ENCODE measurements at places on chromosomes 13 and 19.

DNA sequence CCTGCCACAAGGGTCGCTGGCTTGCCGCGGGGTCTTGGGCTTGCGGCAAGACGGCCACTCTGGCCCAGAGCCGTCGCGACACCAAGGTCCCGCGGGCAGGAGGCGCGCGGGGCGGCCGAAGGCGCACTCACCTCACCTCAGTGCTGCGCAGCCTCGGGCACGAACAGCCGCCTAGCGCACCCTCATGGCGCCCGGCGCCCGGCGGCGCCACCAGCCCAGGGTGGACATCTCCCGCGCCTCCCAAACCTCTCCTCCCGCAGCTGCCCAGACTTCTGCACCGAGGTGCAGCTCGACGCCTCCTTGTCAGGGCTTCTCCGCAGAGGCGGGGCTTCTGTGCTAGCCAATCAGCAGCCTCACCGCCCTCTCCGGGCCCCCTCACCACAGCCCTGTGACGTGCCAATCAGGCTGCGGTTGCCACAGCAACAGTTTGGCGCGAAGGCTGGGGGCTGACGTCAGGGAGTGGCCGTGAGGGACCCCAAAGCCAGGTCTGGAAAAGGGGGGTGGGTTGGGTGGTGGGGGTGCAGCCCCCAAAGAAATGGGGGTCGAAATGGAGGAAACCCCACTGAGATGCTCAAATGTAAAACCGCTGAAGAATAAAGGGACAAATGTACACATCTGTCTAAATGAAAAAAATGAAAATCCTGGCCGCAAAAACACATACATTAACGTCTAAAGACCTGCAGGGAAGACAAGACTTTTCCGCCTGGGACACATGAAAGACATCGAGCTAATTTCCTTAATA is at the start of the genes PEG3 and ZIM2:
Gene PEG3, minus strand, starts transcription at position 276 of the 742 bp plus-strand sequence. CDS start 16,071 bp downstream, outside the sequence.
Gene ZIM2, minus strand, starts transcription at position 276 of the 742 bp plus-strand sequence. CDS start 16,449 bp downstream, outside the sequence.
- DNase-seq = no peak

- no peak for DNase-seq
Measured at GRCh38 chr13:90673746-90674145, 673.7 kb upstream of the MIR17HG start.

DNA sequence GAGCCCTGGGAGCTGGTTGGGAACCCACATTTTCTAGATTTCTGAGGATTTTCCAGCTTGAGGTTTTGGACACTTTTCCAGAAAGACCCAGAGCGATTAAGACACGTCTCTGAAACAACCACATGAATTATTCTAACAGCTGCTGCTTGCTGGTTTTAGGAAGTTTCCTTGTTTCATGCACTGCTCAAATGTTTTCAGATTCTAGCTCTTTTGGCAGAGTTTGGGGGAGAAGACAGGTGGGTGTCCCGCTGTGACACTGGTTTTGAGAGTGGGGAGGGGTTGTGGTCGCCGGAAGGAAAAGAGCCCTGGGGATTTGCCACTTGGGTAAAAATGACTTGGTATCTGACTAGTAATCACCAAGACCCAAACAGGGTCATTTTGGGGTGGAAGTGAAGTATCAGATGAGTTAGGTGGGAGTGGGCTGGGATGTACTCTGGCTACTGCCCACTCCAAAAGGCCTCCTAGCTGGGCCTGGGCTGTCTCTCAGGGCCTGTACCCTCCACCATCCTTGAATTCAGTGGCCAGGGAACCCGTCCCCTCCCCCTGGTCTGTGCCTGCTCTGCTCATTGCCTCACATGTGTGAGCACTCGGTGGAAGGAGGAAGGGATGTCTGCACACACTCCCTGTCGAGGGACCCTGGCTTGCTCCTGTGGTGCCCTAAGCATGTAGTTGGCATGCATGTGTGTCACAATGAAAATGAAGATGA is 13.2 kb downstream of the GATAD2A start:
- DNase-seq = no peak

DNA sequence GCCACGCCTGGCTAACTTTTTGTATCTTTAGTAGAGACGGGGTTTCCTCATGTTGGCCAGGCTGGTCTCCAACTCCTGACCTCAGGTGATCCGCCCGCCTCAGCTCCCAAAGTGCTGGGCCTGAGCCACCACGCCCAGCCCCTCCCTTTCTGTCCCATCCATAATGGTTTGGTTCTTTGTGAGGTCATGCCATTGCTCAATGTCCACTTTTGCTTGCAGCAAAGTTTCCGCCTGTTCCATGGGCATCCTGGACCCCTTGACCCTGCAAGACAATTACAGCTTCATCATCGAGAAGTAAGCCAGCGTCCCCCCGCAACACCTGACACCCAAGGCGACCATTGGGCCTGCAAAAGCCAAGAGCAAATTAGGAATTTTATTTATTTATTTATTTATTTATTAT is 16.6 kb downstream of the PRR22 start:
- DNase-seq = no peak

DNA sequence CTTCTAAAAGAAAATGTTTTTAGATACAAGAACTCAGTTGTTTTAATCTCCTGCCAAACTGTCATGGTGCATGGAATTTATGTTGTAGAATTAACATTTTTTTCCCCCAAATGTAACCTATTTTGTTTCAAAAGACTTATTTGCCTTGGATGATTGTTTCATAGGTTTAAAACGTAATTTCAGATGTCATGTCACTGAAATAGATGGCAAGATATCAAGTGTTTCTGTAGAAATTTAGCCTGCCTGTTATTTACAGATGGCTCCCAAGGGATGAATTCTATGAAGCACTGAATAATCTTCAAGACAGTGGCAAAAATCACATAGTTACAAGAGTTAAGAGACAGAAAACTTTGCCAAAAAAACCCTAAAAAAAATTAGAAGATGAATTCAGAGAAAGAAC is 1484.6 kb downstream of the OLFM4 start:
- no peak for DNase-seq

DNA sequence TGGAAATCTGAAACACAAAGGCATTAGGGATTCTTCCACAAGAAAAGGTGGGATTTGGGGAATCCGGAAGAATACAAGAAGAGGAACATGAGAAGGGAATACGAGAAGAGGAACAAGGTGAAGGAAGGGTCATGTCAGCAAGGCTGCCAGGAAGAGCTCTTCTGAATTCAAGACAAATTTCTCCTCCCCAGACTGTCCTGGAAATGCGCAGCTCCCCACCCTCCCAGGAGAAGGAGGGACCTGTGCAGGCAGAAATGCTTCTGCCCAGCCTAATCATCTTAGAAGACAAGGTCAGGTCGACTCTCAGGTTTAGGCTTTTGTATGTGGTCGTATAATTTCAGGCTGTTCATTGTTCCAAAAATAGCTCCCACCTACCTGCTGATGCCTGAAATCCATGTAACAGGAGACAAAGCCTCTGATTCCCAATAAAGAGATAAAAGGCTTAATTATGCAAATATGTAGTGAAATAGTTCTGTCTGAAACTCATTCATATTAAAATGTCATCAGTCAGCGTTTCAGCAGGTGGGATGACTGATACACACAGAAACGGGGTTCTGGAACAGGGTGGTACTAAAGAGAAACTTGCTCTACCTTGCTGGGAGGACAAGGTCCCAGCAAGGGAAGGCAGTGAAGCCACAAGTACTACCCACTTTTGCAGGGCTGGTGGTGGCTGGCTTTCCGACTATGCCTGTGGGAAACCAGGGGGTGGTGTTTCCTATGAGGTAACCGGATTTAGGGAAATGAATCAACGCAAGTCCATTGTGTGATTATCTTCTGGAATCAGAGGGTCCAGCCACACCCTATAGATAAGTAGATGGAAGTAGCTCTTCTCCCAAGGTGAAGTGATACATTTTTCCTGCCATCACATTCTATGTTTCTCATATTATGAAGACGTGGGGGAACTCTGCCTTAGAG is 76.1 kb downstream of the KL start:
- no peak for DNase-seq

DNA sequence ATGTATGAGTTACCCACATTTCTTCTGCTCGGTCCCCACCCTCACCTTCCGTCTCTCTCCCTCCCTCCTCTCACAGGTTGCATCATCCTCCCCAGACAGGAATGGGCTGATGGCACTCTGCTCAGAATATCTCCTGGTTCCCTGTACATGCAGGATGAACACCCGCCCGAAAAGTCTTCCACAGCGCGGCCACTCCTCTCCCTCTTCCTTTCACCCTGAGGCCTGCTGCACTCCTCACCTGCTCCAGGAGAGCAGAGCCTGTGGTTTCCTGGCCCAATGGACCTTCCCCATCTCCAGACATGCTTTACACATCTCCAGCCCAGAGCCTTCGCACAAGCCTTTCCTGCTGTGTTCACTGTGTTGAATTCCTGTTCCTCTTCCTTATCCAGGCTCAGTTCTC is 40.9 kb downstream of the GSX1 start:
- DNase-seq = no peak

DNA sequence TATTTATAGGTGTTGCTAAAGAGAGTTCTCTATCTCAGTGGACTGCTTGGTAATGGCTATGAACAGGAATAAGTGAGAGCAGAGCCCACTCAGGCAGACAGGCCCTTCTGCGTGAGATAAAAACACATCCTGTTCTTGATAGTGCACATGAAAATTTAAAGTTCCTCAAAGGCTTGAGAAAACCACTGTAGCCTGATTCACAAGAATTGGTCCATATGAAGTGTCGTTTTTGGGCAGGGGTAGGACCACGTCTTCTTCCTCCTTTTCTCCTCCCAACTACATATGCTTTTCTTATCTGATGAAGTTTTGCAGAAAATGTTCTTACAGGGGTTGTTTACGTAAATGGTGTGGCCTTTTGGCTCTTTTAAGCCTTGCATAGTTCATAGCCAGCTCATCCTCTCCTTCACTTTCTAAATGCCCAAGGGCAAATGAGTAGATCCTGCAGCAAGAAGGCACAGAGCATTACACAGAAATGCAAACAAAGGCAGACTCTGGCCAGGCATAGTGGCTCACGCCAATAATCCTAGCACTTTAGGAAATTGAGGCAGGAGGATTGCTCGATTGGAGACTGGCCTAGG is 53.8 kb downstream of the RNF6 start:
- no peak for DNase-seq

DNA sequence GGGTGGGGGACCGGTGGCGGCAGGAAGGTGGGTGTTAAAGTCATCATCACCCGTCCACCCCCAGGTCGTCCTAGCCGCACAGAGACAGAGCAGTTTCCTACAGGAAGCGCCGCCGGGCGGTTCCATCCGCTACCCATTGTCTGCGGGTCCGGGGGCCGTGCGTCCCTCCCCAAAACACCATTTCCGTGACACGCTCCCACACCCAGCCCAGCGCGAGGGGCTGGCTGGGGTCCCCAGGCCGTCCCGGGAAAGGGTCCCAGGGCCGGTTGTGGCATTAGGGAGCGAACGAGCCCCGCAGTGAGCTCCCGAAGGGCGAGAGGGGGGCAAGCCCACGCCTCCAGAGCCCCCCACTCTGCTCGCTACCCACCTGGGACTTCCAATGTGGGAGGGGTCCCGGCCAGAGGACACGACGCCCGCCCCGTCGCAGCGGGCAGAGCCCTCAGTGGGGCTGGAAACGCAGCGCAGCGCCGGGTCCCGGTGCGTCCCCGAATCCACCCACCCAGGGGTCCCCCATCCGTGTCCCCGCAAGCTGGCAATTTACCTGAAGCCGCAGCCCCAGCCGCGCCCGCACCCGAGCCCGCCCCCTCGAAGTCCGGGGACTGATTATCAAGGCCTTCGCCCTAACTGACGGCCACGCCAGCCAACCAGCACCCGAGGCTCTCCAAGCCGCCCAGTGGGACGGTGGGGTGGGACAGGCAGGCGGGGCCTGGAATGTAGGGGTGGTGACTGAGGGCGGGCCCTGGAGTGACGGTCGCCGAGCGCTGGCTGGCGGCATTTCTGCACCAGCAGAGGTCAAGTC is at the start of gene KANK3:
Gene KANK3, minus strand, starts transcription at position 579 of the 799 bp plus-strand sequence. CDS start 5,434 bp downstream, outside the sequence.
- DNase-seq = peak; percentile 92

DNA sequence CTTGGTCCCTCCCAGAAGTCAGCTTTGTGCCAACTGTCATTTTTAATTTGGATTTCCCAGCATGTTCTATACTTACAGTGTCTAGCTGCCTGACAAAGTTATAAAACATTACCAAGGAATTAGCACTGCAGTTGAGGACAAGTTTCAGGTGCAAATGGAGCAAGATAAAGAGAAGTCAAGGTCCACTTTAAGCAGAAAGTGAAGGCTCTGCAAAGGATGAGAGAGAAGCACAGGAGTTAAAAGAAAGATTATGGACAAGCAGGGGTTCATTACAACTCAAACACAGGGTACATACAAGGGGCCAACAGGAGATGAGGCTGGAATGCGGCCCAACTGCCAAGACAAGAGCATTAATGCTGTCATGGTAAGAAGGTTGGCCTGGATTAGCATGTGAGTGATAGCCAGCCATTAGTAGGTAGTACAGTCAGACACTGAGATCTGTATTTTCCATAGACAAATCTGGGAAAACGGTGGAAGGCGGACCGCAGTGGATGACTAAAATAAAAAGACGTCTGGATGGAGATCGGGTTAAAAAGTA is 17.6 kb downstream of the UBL3 start:
- DNase-seq = no peak

Measured in activated CD4-positive, alpha-beta T cell treated with anti-CD3 and anti-CD28 coated beads, Interleukin-2, amount 50 U/mL, for 1 hour (primary cell).